AG04450 (cell line): ENCODE measurements at places on chromosomes 4 and X.
A peak's percentile ranks its signal among the peaks of the same experiment; 100 is the strongest.

DNA sequence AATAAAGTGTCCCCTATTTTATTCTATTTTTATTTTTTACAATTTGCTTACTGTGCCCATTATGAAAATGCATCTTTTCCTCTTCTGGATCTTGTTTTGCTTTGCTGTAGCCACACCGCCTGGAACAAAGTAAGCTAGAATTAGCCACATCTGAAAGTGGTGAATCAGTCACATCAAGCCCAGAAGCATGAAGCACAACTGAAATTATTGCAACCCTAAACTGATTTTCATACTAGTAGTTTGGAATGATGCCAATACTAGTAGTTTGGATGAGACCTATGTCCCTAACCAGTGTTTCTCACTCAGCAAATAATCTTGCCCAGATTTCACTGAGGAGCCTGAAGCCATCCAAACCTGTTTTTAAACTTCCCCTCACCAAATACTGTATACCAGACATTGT, 303.0 kb downstream of the EPHA5 start:
- DNase-seq, result no peak

GRCh38 chr4:186307916-186308315, 41.9 kb downstream of the F11 start:
- DNase-seq, result no peak

DNA sequence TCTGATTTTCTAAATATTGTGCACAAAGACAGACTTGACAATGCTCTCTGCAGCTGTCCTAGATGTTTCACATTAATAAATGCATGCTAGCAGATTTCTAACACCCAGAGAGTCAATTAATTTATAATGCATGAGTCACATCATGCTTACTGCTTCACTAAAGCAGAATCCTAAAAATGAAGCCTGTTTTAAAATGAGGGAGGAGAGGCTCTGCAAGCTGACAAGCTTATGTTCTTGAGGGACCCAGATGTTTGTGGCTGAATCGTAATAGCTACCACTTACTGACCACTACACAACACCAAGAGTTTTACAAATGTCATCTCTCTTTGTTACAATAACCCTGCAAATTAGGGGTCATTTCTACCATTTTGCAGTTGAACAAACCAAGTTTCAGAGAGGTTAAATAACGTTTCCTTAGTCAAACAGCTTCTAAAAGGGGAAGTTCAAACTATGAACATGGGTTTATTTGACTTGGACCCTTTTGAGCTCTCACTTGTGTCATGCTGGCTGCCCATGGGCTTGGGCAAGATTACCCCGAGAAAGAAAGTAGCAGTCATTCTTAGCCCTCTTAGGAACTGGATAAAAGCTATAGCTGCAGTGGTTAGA, 262.7 kb upstream of the ETNPPL start:
- no peak for DNase-seq

DNA sequence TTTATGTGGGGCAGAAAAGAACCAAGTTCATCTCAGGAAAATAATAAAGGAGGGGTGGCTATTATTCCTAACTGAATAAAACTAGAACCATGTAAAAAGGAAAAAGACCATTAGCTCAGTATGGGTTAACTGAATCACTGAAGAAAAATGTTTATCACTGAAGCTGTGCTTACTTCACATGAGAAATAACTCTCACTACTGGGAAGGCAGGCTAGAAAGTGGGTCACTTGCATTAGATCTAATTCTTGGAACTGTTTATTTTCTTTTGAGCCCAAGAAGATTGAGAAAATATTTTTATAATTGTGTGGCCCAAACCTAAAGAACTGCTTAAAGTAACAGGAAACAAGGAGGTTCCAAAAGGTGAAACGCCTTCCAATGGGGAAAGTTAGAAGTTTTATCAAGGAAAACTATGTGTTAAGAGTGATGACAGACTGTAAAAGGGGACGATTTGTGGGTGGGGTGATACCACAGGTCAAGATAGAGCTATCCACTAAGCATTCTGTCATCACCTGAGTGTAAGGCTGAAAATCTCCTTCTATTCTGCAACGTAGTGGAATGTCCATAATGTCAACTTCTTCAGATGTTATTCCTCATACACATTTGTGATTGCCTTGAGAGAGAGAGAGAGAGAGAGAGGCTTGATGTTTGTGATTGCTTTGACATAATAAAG, 1083.5 kb downstream of the PCDH7 start:
- DNase-seq, result no peak

DNA sequence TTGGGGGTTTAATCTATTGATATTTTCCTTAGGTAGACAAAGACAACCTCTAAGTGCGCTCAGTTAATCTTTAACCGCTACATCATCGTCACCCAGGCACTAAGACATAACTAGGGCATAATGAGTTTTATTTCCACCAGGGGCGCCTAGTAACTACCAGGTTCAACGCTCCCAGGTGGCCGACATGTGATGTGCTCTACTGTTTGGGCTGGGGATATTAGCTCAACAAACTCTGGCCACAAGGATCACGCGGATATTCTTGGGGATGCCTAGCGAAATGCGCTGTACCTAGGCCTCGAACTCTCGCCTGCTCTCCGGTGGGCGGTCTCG, 915 bp upstream of the RAB33B start:
- DNase-seq, result no peak

GRCh38 chrX:14832586-14832985, 40.3 kb downstream of the FANCB start:
- DNase-seq, result no peak

- DNase-seq, result no peak
These were observed 8.0 kb downstream of the CFAP99 start for GRCh38 chr4:2426711-2427275.

DNA sequence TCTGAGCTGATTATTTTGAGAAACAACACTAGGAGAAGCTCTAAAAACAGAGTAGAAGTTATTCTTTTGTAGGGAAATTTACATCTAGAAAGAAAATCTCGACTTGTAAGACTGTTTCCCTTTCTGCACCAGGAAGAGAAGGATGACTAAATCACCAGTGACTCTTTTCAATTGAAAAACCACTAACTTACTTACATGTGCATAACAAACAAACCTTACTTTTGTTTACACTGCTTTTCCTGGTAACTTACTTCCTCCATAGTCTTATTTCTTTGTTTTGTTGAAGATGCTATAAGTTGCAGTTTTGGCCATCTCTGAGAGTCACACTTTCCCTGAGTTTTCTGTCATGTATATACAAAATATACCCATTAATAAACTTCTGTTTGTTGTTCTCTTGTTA, 293.6 kb upstream of the FAT4 start:
- DNase-seq, result no peak

DNA sequence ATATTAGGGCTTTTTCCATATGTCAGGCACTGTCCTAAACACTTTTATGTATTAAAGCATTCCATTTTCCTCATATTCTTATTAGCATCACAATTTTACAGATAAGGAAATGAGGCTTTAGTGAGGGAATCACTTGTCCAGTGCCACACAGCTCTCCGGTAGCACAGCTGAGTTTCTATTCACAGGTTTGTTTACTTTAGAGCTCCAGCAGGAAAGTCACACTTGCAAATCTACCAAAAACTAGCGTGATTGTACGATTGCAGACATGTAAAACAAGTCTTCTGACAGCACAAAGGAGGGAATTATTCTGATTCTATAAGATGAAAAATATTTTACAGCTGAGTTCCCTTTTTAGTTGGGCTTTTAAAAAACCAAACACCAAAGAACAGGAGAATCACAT, 472.1 kb downstream of the TMA16 start:
- DNase-seq, result no peak

GRCh38 chr4:10643600-10644425, 40.8 kb downstream of the CLNK start:
- no peak for DNase-seq

DNA sequence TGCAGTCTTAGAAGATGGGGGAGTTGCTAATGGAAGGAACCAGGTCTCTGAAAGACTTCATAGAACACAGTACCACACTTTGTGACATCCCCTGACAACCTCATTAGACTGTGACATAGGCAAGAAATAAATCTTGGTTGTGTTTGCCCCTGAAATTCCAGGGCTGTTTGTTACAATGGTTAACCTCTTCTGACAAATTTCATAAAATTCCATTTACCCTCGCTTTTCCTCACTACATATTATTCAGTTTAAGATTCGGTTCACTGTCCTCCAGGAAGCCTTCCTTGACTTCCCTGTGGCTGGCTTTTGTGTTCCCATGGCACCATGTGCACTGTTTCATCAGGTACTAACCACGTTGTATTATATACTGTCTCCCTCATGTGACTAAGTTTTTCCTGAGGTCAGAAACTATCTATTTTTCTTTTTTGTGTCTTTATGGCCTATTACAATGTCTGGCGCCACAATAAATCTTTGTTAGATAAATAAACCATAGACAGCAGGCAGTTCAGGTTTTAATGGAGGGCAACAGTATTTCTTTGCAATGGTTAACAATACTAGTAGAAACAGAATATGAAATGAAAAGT, 54.2 kb downstream of the ATXN3L start:
- DNase-seq, result no peak

DNA sequence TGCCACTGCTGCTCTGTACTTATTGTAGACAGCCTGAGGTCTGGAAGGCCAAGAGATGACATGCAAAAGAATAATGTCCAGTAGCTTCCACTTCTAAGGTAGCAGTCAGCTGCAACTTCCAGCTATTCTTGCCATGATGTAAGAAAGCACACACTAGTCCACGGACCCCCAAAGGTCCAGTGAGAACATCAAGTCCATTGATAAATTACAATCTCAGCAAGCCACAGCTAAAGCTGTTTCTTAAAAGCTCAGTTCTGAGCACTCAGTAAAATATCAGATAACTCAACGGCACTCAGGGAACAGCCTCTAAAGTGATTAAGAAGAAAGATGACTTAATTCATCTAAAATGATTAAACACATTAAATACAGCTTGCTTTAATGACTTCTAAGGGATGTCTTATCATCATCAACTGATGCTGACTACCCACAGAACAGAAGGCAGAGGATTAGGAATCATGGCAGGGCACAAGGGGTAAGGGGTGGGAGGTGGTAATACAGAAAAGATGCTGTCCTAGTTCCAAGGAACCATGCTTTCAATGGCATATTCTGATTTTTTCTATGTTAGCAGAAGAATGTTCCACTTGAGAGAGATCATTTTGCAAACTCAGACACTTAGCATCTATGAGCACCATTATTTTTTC, 99.1 kb upstream of the CBR4 start:
- DNase-seq, result no peak

- DNase-seq, result peak; percentile 11
These were observed 168.9 kb downstream of the ZNF674 start for GRCh38 chrX:46376246-46376885.

DNA sequence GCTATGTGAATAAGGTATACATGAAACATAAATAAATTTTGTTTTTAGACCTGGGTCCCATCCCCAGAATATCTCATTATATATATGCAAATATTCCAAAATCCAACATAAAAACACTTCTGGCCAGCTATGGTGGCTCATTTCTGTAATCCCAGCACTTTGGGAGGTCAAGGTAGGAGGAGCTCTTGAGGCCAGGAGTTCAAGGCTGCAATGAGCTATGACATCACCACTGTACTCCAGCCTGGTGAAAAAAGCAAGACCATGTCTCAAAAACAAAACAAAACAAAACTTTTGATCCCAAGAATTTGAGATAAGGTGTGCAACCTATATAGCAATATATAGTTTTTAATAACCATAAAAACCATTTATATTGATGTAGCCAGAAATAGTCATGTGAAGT, 5.4 kb upstream of the ADGRA3 start:
- no peak for DNase-seq

GRCh38 chrX:19576742-19577141, 61.4 kb upstream of the MAP3K15 start:
- DNase-seq, result no peak

- DNase-seq, result no peak
These were observed 64.7 kb downstream of the CLNK start for GRCh38 chr4:10619855-10620254.

DNA sequence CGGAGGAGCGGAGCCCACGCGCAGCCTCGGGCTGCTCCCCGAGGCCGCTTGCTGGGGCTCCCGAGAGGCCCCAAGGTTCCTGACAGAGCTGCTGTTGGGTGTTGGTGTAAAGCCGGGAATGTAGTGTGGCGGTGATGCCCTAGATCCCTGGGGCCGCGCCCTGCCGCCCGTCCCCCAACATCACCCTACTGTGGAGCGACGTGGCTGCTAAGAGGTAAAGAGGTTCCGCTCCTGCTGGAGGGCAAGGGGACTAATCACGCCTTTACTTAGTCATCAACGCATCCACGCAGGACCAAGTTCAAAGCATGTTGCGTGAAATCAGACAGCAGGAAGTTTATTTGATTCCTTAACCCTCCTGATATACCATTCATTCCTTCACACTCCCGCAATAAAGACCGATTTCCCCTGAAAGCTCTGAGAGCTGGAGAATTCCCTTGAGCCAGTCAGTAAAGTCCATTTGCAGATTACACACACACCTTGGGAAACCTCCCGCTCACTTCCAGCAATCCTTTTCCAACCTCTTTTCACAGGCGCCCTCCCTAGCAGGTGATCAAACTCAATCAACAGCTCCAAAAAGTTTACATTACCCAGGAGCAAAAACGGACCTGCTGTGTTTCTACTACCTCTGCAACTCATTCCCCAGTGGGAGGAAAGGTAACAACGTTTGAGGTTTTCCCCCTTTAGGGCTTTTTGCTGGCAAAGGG, 579 bp upstream of the GABRA2 start:
- DNase-seq, result no peak

GRCh38 chr4:2615821-2616220, 79.4 kb downstream of the FAM193A start:
- DNase-seq, result no peak

DNA sequence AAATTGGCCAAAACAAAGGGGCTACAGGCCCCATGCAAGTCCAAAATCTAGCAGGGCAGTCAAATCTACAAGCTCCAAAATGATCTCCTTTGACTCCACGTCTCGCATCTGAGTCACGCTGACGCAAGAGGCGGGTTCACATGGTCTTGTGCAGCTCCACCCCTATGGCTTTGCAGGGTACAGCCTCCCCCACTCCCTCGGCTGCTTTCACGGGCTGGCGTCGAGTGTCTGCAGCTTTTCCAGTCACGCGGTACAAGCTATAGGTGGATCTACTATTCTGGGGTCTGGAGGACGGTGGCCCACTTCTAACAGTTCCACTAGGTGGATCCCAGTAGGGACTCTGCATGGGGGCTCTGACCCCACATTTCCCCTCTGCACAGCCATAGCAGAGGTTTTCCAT, 99.2 kb upstream of the KCNIP4 start:
- no peak for DNase-seq

DNA sequence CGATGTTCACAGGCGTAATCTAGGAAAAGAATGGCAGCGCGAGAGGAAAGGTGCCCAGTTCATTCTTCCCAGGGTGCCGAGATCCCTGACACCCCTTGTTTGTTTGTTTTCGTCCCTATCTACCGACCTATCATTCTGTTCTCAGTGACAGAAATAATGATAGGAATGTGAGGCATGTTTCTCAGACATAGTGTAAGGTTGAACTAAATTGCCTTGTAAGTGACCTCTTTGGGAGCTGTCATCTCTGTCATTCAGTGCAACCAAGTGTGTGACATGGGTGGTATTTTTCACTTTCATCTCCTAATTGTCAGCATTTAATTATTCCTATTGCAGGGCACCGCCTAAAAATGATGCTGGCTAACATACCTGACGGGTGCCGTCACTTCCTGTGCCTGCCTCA, 24.4 kb downstream of the CLDN22 start:
- no peak for DNase-seq

GRCh38 chrX:48071986-48072605, 656 bp upstream of the ZNF630 start:
- DNase-seq, result no peak
